Activated naive CD4-positive, alpha-beta T cell treated with anti-CD3 and anti-CD28 coated beads, Interleukin-2, amount 50 U/mL, for 72 hours (primary cell): ENCODE measurements at places on chromosomes 11 and 22.
A peak's percentile ranks its signal among the peaks of the same experiment; 100 is the strongest.

DNA sequence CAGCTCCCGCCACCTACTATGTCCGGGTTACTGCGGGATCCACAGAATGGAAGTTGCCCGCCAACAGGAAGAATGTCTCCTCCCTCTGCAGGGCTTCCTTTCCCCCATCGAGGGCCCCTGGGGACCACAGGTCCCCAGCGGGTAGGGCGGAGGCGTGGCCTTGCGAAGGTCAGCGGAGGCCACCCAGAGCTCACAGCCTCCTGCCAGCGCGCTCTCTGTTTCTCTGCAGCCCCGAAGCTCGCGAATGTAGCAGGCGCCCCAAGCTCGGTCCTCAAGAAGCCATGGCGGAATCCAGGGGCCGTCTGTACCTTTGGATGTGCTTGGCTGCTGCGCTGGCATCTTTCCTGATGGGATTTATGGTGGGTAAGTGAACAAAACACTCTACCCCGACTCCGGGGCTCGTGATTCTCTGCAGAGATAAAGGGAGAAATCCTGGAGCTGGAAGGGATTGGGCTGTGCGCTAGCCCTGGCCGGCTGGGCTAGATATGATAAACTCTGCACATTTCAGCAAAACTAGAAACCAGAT, at the start of gene NAALAD2:
Gene NAALAD2 (plus strand): TSS at position 186 of the 526 bp plus-strand sequence. CDS start 96 bp downstream, at position 282.
- DNase-seq = peak; percentile 2

- no peak for DNase-seq
Observed at GRCh38 chr11:1762537-1763302, 1.0 kb downstream of the CTSD start.

GRCh38 chr11:13721760-13722159, 53.3 kb downstream of the FAR1 start:
- no peak for DNase-seq

DNA sequence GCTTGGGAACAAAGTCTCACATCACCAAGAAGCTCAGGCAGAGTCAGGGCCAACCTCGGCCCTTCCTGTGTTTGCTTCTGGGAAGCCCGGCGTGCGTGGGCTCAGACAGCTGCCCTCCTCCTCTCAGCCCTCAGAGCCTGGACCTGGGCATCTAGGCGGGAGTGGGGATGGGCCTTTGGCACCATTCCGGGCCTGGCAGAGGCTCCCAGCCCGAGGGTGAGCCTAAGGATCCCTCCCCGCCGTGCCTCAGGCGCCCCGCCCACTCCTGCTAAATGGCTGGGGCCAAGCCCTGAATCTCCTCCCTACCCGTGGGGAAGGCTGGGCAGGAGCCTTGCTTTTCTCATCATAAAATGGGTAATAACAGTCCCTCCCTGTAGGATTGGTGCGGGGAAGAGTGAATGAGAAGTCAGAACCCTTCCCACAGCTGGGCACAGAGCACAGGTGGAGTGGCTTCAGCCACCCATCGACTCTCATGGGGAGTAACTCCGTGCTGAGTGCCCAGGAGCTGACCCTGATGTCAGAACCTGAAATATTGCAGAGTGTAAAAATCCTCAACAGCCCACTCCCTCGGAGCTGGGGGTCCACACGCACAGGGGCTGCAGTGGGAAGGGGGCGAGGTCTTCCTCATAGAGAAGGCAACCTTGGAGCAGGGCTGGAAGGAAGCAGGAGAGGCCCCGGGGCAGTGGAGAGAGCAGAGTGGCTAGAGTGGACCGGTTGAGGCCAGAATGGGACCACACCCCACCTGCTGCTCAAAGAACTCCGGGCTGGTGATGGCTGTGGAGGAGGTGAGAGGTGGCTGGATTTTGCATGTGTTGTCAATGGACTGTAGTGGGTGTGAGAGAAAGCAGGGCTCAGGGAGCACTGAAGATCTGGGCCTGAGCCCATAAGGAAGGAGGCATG, 18.8 kb upstream of the CDKN1C start:
- no peak for DNase-seq

DNA sequence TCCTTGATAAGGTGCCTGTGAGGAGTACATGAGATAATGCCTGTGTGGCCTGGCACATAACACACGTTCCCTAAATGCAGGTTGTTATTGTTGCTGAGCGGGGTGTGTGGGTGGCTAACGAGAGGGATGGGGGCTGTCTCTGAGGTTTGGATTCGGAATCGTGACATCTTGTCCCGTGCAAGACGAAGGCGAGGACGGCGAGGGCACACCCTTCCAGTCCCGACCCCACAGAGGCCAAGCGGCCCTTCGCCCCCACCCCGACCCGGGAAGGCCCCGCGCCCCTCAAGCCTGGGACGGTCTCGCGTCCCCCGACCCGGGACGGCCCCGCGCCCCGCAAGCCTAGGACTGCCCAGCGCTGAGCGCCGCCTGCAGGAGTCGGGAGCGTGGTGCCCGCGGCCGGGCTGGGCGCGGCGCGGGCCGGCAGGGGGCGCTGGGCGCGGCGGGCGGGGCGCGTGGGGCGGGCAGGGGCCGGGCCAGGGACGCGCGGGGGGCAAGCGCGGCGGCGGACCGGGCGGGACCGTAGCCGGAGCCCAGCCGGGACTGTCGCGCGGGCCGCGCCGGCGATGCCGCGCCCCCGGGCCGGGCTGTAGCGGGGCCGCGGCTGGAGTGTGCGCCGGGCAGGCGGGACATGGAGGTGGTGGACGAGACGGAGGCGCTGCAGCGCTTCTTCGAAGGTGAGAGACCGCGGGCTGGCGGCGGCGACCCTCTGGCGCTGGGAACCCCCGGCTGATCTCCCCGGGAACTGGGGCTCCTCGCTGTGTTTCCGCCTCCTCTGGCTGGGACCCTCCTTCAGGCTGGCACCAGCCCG, at the start of gene MYRF:
Gene MYRF (plus strand): TSS at position 520 of the 808 bp plus-strand sequence. CDS start 109 bp downstream, at position 629.
- peak; percentile 80 for DNase-seq

DNA sequence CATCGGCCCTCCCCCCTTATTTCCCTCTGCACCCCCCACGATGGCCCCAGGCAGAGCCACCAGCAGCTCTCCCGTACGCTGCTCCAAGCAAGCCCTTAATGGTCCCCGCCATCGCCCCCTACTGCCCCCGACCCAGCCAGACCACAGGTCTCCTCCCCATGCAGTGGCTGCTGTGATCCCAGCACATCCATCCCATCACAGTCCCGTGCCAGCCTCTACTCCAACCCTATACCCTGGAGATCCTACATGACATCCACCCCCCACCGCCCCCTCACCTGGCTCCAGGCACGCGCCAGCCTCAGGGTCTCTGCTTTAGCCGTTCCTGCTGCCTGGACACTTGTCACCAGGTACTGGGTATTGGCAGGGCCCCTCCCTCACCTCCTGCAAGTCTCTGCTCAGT, 85.8 kb upstream of the RTL6 start:
- DNase-seq = no peak

GRCh38 chr22:35375526-35375925, 5.4 kb upstream of the HMOX1 start:
- DNase-seq = no peak

GRCh38 chr11:6237761-6238302, 1.1 kb upstream of the CNGA4 start:
- no peak for DNase-seq

- no peak for DNase-seq
Observed at GRCh38 chr22:19051381-19052072, 70.7 kb downstream of the DGCR2 start.

GRCh38 chr22:41808400-41808799, 7.9 kb downstream of the CCDC134 start:
- DNase-seq = no peak

DNA sequence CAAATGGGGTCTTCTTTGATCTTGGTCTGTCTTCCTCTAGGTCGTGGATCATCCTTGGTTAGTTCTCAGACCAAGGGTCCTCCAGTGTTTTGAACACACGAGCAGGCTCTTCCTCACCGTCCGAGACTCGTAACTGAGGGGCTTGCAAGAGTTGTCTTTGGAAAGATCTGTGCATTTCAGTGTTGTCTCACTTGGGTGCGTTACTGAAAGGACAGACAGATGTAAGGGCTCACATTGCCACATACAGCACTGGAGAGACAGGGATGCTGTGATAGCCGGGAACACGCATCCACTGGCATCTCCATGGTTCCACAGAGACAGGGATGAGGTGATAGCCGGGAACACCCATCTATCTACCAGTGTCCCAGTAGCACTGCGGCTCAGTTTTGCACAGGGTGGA, 15.7 kb downstream of the GLB1L2 start:
- no peak for DNase-seq

DNA sequence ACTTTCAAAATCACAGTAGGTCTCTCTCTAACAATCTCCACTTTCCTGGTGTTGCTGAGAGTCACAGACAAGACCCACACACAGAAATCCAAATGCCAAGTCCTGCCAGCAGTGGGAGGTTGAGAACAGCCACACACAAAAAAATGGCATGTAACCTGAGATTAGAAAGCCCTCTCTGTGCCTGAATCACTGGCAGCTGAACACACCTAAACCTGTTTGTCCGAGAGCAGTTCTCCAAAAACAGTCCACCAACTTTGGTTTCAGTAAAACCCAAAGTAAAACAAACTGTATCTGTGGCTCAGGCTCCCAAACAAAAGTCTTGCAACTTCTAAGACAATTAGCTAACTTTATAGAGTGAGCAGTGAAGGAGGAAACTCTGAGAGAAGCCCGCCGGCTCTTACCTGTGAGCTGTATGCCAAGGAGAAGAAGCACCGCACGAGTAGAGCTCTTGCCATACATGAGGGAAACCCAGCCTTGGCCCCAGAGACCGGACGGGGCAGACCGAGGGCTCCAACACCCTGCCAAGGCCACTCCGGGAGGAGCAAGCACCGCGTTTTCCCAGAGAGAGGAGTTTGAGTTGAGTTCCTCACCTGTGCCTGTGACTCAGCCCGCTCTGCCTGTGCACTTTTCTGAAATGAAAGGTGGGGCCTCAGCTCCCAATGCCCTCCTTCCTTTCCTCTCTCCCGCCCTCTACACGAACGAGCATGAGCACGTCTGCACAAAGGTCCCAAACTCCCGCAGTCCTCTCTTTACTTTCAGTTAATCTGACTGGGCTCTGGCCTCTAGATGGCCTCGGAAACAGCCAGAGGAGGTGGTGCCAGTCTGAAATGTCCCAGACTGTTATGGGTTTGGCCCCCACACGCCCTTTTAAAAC, at the start of gene MPZL2:
Gene MPZL2 (minus strand): TSS at position 603 of the 874 bp plus-strand sequence. CDS start 144 bp downstream, at position 459.
- DNase-seq = peak; percentile 61

- no peak for DNase-seq
Observed at GRCh38 chr11:35792846-35793192, 130.2 kb downstream of the TRIM44 start.

DNA sequence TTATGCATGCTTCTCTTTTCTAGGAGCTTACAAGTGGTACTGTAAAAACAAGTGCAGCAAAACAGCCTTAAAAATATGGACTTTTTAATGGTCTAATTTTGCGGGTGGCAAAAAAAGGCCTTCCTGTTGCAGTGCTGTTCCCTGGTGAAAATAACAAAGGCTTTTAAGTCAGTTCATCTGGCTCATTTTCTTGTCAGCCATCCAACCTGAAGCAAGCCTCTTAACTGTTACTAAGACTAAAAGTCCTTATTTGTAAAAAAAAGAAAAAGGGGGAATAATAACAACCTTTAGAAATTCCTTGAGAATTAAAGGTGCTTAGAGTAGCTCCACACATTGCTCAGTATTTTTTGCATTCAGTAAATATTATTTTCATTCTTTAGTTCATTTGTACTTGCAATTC, 200.5 kb upstream of the CHORDC1 start:
- no peak for DNase-seq

GRCh38 chr11:80849253-80849652, 1408.4 kb upstream of the TENM4 start:
- no peak for DNase-seq

GRCh38 chr11:129283141-129283540, 91.0 kb upstream of the ARHGAP32 start:
- DNase-seq = no peak

DNA sequence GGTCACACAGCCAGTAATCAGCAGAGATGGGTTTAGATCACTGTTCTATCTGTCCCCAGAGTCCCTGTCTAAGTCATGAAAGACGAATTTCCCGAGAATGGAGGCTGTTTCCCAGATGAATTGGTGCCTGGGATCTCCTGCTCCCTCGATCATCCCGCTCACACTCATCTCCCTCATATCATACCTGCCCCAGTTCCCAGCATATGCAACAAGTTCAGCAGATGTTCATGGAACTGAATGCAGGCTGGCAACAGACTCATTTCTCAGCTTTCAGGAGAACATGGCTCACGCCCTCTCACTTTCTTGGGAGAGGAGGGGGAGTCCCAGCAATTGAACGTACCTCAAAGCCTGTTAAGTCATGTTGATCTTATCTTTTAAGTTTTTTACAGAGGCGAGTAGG, 22.1 kb downstream of the CD6 start:
- no peak for DNase-seq

GRCh38 chr22:37079158-37079557, 27.6 kb downstream of the KCTD17 start:
- no peak for DNase-seq
